Right renal cortex interstitium (tissue), 3 donors: ENCODE measurements at places on chromosomes 3 and 15. TPM values are rescaled to one million over a fixed set of nuclear protein-coding genes. Genes with fewer than 3 reads are reported as not detected.

The SLC51B gene
- polyA plus RNA-seq = 10.1 TPM

The SERPINI2 gene
- 0.86 TPM for polyA plus RNA-seq

The HEG1 gene
- polyA plus RNA-seq = 29.3 TPM

The CACNA2D3 gene
- polyA plus RNA-seq = 1.8 TPM

The TRIM59 gene
- 18.9 TPM for polyA plus RNA-seq

The PEX5L gene
- 0.83 TPM for polyA plus RNA-seq

The CYP1A2 gene
- polyA plus RNA-seq = 0.10 TPM

The CD200 gene
- 43.0 TPM for polyA plus RNA-seq

The SCN11A gene
- polyA plus RNA-seq = 0.54 TPM

The DNAH12 gene
- polyA plus RNA-seq = 0.88 TPM

The CD96 gene
- polyA plus RNA-seq = 1.2 TPM

The LTF gene
- 2.8 TPM for polyA plus RNA-seq

The TM4SF1 gene
- 70.3 TPM for polyA plus RNA-seq

The GPR62 gene
- 0.37 TPM for polyA plus RNA-seq

The FBLN2 gene
- 24.2 TPM for polyA plus RNA-seq

The DUOX1 gene
- polyA plus RNA-seq = 1.7 TPM

The HRH1 gene
- 2.7 TPM for polyA plus RNA-seq

The NTRK3 gene
- 7.9 TPM for polyA plus RNA-seq

The PIK3R4 gene
- 51.5 TPM for polyA plus RNA-seq

The SNURF gene
- 39.6 TPM for polyA plus RNA-seq

The SLC2A2 gene
- 17.3 TPM for polyA plus RNA-seq

The SRGAP3 gene
- 13.3 TPM for polyA plus RNA-seq

The ANKRD34C gene
- polyA plus RNA-seq = 0.14 TPM

The BFSP2 gene
- polyA plus RNA-seq = not detected

The CPN2 gene
- polyA plus RNA-seq = 0.11 TPM

The RTP1 gene
- not detected for polyA plus RNA-seq

The OPA1 gene
- polyA plus RNA-seq = 70.0 TPM

The NDN gene
- 77.2 TPM for polyA plus RNA-seq

The PCOLCE2 gene
- 4.2 TPM for polyA plus RNA-seq

The SAMD7 gene
- polyA plus RNA-seq = not detected

The SV2B gene
- polyA plus RNA-seq = 1.2 TPM

The ARGFX gene
- not detected for polyA plus RNA-seq

The MOBP gene
- 0.04 TPM for polyA plus RNA-seq

The CCR5 gene
- 0.51 TPM for polyA plus RNA-seq

The ANP32A gene
- polyA plus RNA-seq = 312 TPM
